Stimulated activated CD4-positive, alpha-beta T cell treated with anti-CD3 and anti-CD28 coated beads, TNF-alpha, amount 100 ng/mL, for 4 hours (primary cell): ENCODE measurements at places on chromosomes 5 and 9.

- DNase-seq = no peak
These were observed 5.1 kb downstream of the SPAAR start for GRCh38 chr9:35914301-35914807.

- DNase-seq = no peak
These were observed 332.0 kb downstream of the SPATA31D1 start for GRCh38 chr9:82320566-82320965.

DNA sequence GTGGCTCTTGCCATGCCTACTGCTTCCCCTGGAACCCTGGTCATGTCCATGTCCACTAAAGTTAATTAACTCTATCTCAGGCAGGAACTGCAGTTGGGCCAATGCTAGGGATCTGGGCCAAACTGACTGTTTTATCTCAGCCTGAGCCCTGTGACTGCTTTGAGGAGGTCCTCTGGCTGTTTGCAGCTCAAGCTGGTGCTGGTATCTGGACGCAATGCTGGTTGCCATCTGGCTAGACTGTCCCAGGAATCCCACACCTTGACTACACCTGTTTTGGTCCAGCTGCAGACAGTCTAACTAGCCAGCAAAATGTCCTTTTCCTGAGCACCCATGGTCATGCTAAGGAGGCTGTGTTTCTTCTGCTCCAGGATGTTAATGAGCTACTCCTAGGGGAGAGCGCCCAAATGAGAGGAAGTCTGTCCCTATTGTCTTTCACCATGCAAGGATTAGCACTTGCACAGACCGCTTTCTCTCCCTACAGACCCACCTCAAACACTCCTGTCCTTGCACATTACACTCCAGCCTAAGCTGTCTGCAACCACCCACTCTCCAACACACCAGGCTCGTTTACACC, 251.0 kb downstream of the SH3GL2 start:
- no peak for DNase-seq

DNA sequence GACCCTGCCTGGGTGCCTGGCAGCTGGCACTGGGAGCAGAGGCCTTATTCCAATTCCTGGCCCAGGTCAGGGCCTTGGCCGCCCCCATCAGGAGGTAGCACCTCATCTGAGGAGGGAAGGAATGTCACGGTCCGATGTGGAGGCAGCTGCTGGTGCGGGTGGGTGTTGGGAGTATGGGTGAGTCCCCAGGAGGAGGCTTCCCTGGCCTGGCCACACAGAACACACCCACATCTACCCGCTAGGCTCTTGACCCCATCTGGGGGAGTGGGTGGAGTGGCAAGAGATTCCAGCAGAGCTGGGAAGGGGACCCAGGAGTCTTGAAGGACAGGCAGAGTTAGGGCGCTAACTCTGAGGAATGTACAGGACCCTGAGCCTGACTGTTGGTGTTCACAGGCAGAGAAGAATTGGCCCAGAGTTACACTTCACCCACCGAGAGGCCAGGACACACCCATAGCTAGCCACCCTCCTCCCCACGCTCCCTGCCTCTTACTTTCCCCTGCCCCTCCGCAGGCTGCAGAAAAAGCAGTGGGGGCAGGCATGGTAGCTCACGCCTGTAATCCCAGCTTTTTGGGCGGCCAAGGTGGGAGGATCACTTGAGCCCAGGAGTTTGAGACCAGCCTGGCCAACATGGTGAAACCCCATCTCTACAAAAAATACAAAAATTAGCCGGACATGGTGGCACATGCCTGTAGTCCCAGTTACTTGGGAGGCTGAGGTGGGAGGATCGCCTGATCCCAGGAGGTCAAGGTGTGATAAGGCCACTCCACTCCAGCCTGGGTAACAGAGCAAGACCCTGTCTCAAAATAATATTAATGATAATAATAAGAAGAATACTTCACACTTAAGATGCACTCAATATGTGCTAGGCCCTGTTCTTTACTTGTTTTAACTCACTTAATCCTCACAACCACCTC, 6.0 kb downstream of the OLFML2A start:
- no peak for DNase-seq

- DNase-seq = no peak
These were observed 17.4 kb downstream of the MARCHF3 start for GRCh38 chr5:127012916-127013315.

DNA sequence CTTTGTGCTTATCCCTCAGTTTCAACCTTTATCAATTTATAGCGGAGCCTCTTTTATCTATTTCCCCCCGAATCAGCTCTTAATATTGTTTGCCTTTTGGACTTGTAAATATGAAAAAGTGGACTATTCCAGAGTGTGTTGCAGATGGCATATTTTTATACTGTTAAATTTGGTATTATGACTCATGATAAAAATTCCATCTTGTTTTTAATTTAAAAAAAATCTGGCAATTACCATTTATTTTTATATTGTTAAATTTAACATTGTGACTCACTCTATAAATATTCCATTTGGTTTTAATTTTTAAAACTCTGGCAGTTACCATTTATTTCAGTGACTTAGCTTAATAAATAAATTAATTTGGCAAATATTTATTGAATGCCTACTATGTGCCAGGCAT, 37.5 kb downstream of the RBM27 start:
- no peak for DNase-seq

DNA sequence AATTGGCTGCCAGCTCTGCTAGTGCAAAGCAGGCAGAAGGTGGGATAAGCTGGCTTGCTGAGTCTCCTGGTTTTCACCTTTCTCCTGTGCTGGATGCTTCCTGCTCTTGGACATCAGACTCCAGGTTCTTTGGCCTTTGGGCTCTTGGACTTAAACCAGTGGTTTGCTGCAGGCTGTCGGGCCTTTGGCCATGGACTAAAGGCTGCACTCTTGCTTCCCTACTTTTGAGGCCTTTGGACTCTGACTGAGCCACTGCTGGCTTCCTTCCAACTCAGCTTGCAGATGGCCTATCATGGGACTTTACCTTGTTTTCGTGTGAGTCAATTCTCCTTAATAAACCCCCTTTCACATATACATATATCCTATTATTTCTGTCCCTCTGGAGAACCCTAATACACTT, 1293.9 kb upstream of the CDH6 start:
- no peak for DNase-seq

- DNase-seq = no peak
These were observed 236.5 kb downstream of the ICE1 start for GRCh38 chr5:5658889-5659465.

GRCh38 chr9:87069690-87070089, 122.4 kb upstream of the GAS1 start:
- DNase-seq = no peak

GRCh38 chr5:133034064-133034463, 7.7 kb upstream of the ZCCHC10 start:
- DNase-seq = no peak

GRCh38 chr5:59673438-59674058, 220.0 kb downstream of the PDE4D start:
- DNase-seq = no peak
